GM12891 (cell line): ENCODE measurements at places on chromosomes 4 and X.

- no peak for DNase-seq
Observed at GRCh38 chr4:102616636-102617035, 115.5 kb downstream of the NFKB1 start.

- no peak for DNase-seq
Observed at GRCh38 chrX:40097504-40098263, at the start of gene BCOR. Gene BCOR, minus strand, starts transcription at chrX:40097958. Its CDS starts 20,029 bp downstream, at chrX:40077929.

DNA sequence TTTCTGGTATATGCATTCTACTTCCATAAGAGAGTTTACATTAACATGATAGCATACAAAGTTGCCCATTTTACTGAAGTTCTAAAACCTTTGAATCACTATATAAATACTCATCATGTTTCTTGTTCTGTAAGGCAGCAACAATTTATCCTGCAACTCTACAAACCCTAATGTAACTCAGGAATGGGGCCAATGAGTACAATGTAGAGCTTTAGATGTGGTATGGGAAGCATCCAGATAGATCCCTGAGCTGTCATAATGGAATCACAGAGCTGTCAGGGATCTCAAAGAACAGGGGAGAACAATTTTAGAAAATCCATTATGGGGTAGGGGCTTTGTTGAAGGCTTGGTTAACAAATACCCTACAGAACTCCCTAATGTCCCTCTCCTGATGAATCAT, 88.5 kb downstream of the DCUN1D4 start:
- no peak for DNase-seq

GRCh38 chrX:39939678-39940077, 158.1 kb downstream of the BCOR start:
- DNase-seq, result no peak

- DNase-seq, result no peak
Observed at GRCh38 chr4:25100021-25100555, 60.2 kb downstream of the SEPSECS start.

- DNase-seq, result no peak
Observed at GRCh38 chrX:132041015-132041414, 17.9 kb downstream of the STK26 start.

- no peak for DNase-seq
Observed at GRCh38 chr4:8838296-8838960, 33.2 kb downstream of the HMX1 start.

- no peak for DNase-seq
Observed at GRCh38 chrX:71216485-71216884, 6.5 kb upstream of the GJB1 start.

DNA sequence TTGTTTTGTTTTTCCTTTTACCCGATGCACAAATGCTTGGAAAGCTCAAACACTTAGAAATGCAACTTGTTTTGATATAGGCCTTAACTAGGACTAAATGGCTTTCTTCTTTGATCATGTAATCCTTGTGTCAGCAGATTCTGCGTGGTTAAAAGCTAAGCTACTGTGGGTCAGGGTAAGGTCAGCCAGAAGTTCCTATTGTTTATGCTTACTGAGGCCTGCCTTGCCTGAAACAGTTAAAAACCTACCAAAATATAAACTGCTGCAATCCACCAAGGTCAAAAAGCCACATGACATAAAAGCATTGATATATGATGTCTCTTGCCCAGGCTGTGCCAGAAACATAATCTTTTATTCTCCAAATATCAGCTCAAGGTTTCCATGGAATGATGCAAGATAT, 223.4 kb downstream of the FAM47B start:
- DNase-seq, result no peak

GRCh38 chr4:24517676-24518075, 66.7 kb downstream of the DHX15 start:
- no peak for DNase-seq

DNA sequence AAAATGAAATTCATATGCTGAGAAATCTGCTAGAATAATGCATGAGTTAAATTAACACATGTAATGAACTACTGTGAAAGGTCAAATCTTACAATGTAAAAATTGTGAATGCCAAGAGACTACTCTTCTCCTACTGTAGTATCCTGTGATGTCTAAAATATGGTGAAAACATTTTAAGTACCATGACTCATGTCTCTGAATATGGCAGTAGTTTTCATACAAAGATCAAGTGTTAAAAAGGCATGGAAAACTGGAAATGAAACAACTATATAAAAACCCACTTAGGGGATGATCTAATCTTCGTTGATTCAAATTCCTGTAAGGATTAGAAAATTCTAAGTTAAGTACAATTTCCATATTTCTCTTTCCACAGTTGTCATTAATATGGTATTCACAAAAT, 221.3 kb downstream of the PPP3CA start:
- DNase-seq, result no peak

DNA sequence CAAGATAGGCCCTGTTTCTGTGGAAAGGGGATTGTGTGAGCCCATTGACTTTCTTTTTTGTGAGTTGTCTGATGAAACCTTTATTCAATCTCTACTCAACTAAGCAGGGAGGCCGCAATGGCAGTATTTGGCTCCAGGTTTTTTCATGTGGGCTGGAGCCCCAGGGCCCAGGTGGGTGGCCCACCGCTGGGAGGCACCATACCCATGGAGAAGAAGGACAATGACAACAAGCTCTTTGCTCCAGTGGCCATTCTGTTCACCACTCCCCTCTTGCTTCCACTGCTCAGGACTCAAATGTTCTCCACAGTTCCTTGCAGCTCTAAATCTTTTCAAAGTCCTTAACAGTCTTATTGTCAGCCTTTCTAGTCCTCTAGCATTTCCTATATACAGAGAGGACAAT, 54.1 kb downstream of the HOPX start:
- DNase-seq, result no peak

- DNase-seq, result no peak
Observed at GRCh38 chrX:11537141-11537540, 128.6 kb downstream of the ARHGAP6 start.

DNA sequence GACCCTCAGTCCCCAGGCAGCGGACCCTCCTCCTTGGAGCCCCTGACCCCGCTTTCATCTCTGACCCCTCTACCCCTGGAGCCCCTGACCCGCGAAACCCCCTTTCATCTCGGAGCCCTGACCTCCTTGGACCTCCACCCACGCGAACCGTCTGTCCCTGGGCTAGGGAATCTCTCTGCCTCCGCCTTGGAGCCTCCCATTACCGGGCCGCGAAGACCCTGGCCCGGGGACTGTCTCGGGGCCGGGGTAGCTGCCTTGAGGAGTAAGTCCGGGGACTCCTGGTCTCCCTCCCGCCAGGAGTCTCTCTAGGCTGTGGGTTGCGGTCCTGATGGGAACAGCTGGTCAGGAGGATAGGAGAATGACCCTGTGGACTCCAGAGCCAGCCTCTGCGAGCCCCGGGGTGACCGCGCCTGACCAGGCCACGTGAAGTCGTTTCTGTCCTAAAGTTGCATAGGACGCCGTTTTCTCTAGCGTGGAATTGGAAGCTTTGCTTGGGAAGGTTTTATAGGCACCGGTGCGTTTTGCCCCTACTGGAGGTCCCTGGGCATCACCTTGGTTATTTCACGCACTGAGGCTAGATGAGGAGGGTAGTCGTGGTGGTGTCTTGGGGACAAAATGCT, 824 bp downstream of the TBC1D14 start:
- no peak for DNase-seq

- DNase-seq, result peak; percentile 5
Observed at GRCh38 chr4:27318740-27319139, 458.1 kb downstream of the STIM2 start.

GRCh38 chrX:135556055-135556454, 35.6 kb downstream of the INTS6L start:
- no peak for DNase-seq

GRCh38 chrX:66698273-66699204, 59.7 kb upstream of the EDA2R start:
- no peak for DNase-seq

- peak; percentile 51 for DNase-seq
Observed at GRCh38 chr4:41281038-41281634, 24.4 kb downstream of the UCHL1 start.

DNA sequence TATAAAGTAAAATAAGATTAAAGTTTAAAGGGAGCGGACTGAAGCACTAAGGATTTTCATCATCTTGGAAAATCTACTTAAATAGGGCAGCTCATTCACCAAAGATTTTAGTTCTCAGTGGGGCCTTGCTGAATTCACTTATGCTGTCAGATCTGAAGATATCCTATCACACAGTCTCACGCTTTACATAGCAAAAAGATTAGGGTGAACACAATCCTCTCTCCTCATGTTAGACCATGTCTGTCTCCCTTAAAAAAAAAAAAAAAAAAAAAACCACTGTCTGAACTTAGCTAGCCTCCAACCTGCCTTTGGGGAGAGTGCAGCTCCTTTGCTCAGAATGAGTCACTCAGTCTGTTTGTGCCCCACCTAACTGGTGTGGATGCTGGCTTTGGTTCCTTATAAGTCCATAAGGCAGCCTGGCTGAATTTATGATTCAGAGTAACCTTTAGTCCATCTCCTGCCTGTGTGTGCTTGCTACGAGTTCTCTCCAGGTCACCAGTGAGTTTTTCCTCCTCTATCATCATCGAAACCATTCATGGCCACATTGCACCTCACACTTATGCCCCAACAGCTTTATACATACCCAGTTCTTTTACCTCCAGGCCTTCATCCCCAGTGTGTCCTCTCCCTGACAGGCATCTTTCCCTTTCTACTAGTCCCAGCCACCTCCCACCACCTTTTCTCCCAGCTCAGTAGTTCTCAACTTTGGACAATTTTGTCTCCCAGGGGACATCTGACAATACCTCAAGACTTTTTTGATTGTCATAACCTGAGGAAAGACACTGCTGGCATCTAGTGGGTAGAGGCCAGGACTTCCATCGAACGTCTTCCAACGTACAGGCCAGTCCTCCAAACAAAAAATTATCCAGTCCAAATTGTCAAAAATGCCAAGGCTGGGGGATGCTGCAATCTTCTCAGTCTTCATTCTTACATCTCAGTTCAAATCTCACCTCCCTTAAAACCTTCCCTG, 220.7 kb upstream of the EMCN start:
- DNase-seq, result no peak

DNA sequence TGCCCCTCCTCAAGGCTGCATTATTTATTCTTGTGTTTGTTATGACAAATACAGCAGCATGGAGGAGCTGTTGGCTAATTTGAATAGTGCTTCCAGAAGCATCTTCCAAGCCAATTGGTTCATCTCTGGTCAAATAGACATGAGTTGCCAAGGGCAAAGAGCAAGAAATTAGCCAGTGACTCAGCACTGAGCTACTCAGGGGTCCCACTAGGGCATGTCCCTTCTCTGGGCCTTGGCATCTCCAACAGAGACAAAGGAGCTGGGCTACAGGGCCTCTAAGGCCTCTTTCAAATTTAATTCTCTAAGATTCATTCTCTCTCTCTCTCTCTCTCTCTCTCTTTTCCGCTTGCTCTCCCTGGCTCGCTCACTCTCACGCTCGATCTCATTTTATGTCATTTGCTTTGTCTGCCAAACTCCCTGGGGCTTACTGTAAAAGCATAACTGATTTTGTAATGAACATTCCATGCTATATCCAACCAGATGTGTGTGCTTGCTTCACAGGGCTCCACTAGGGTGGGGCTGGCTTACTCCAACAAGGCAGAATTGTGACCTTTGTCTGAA, 86.7 kb upstream of the MAGEA4 start:
- DNase-seq, result no peak

- no peak for DNase-seq
Observed at GRCh38 chr4:172750910-172751309, 417.7 kb upstream of the GALNT7 start.

GRCh38 chr4:3252831-3253641, 4.1 kb downstream of the MSANTD1 start:
- no peak for DNase-seq

GRCh38 chrX:16733013-16733412, 13.6 kb downstream of the SYAP1 start:
- no peak for DNase-seq

GRCh38 chr4:146063143-146063542, 112.4 kb upstream of the LSM6 start:
- no peak for DNase-seq

- no peak for DNase-seq
Observed at GRCh38 chr4:15926486-15926885, 12.1 kb downstream of the FGFBP1 start.

GRCh38 chr4:29405116-29405515, 1315.1 kb upstream of the PCDH7 start:
- no peak for DNase-seq

DNA sequence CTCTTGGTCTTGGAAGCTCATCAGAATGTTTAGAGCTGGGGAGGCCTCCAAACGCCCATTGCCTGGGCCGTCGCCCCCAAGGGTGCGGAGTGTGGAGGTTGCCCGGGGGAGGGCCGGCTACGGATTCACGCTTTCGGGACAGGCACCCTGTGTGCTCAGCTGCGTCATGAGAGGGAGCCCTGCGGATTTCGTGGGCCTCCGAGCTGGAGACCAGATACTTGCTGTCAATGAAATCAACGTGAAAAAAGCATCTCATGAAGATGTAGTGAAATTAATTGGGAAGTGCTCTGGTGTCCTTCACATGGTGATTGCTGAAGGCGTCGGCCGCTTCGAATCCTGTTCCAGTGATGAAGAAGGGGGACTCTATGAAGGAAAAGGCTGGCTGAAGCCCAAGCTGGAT, 23.3 kb downstream of the RGS12 start:
- no peak for DNase-seq

GRCh38 chr4:3294401-3295241, 1.8 kb downstream of the RGS12 start:
- no peak for DNase-seq

DNA sequence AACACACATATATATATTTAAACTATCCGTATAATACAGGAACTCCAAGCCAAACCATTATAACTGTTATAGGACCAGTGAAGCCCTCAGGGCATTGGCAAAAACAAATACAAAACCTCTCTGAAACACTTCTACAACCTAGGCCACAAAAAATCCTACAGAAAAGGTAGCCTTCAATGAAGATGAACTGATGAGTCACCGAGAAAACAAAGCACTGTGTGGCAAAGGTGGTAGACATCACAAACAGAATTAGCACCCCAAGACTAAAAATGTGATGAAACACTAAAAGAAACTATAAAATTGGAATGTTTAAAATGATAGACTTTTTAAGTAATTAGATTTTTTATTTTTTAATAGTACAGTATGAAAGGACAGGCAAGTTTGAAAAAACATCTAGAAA, 5.5 kb upstream of the HSPA4L start:
- DNase-seq, result no peak

- no peak for DNase-seq
Observed at GRCh38 chrX:21394792-21395191, 20.6 kb downstream of the CNKSR2 start.
